Thyroid gland (tissue), 4 donors: ENCODE measurements at places on chromosomes 16 and 17. TPM values are rescaled to one million over a fixed set of nuclear protein-coding genes. Genes with fewer than 3 reads are reported as not detected.

DNA sequence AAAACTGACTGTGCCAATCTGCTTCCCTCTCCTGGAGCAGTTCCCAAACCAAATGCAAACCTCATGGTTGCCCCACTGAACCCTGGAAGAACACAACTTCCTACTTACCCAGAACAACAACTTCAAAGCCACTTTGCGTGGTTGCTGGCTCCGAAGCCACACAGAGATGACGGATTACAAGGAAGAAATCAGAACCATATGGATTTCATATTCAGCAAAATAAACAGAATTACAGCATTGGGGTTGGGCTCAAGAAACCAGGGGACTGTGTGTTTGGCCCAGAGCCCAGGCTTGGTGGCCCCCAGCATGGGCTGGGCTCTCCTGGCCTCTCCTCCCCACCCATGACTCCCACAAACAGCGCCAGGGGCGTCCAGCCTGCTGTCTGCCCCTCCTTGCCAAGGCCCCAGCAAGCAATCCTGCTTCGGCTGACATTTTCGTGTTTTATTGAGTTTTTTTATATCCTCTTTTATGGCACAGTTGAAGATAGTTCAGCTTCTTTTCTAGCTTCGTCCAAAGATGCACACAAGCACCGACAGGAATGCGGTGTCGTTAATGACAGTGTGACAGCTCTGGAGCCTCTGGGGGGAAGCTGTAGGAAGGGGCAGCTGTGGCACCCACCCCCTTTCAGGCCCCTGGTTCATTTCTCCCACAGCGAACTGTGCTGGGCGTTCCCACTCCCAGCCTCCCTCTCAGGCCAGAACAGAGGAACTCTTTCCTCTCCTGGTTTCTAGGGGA is 137.1 kb downstream of the GAS7 start:
- no peaks in the 10 kb centered on the region for H3K4me1 ChIP-seq
- no peaks in the 10 kb centered on the region for H3K27me3 ChIP-seq
- no peak overlapping the region for H3K4me3 ChIP-seq
- H3K36me3 ChIP-seq: no peaks in the 10 kb centered on the region
- no peak overlapping the region for H3K27ac ChIP-seq

The PDILT gene
- not detected for total RNA-seq

GRCh38 chr17:60391471-60392041 is 377 bp downstream of the USP32 start:
- peak overlapping the region; percentile 88 for H3K4me3 ChIP-seq
- peak overlapping the region; percentile 74 for H3K27ac ChIP-seq
- H3K4me1 ChIP-seq: peaks cover 18% of the 10 kb centered on the region
- no peaks in the 10 kb centered on the region for H3K27me3 ChIP-seq
- no peak for DNase-seq
- no peaks in the 10 kb centered on the region for H3K36me3 ChIP-seq

DNA sequence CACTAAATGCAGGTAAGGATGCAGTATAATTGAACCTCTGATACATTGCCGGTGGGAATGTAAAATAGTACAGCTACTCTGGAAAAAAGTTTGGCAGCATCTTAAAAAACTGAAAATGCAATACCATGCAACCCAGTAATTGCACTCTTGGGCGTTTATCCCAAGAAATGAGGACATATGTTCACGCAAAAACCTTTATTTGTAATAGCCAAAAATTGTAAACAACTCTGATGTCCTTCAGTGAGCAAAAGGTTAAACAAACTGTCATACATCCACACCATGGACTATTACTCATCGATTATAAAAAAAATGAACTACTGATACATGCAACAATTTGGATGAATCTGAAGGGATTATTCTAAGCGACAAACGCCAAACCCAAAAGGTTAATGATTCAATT is 16.9 kb downstream of the SYNRG start:
- H3K27ac ChIP-seq: no peak overlapping the region
- peaks cover 9% of the 10 kb centered on the region for H3K4me1 ChIP-seq
- no peak for DNase-seq
- no peak overlapping the region for H3K4me3 ChIP-seq
- H3K36me3 ChIP-seq: peaks cover 16% of the 10 kb centered on the region
- no peaks in the 10 kb centered on the region for H3K27me3 ChIP-seq

GRCh38 chr16:27230562-27231001 is 27.3 kb downstream of the KDM8 start:
- no peak overlapping the region for H3K4me3 ChIP-seq
- no peak overlapping the region for H3K27ac ChIP-seq
- peaks cover 6% of the 10 kb centered on the region for H3K4me1 ChIP-seq
- peaks cover 8% of the 10 kb centered on the region for H3K36me3 ChIP-seq
- DNase-seq: no peak
- no peaks in the 10 kb centered on the region for H3K27me3 ChIP-seq

DNA sequence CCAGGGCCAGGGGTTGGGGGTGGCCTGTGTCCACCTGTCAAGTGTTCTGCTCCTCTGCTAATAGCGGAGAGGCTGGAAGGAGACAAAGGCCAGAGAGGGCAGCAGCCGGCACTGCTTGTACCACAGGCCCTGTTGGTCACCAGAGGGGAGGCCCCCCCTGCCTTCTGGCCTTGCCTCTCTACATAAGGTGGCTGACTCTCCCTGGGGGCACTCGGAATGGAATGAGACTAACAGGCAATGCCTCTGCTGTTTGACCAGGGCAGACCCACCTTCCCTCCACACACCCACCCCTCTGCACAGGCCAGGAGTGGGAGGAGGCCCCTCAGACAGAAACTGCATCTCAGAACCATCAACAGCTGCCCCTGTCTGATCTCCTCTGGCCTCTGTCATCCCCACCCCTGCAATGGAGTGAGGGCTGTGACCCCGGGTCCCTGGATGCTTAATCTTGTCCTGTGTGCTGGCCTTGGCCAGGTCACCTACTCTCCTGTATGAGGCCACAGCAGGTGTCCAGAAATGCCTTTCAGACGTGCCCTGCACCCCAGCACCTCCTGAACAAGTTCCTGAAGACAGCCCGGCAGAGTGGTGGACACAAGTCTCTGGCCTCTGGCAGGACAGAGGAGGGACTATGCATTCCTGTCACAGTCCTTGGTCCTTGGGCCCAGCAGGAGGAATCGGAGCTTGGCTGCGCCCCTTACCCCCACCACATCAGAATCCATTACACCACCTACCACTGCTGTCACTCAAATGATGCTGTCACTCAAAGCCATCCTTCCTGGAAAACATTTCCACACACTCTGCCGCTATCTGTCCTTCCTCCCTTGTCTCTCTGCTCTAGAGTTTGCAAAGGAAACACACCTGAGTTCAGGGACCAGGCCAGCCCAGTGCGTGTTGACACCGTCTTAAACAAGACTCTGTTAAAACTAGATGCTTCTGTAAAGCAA is 107.5 kb upstream of the ZNF750 start:
- H3K4me3 ChIP-seq: no peak overlapping the region
- no peaks in the 10 kb centered on the region for H3K27me3 ChIP-seq
- H3K4me1 ChIP-seq: no peaks in the 10 kb centered on the region
- H3K36me3 ChIP-seq: peaks cover 13% of the 10 kb centered on the region

DNA sequence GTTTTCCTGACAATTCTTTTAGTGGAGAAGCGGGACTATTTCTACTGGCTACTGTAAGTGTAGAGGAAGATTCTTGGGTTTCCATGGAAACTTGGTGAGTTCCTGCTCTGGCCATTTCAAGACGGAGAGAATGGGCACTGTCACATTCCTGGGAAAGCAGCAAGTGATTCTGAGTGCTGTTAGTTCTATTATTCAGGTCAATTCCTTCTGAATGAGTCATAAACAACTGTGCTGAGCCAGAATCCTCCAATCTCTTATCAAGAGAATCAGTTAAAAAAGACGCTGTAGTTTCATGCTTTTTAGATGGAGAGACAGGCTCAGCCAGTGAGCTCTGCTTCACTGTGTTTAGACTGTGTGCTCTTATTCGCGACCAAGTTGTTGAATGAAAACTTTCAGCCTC is 19.6 kb downstream of the AKAP10 start:
- H3K4me3 ChIP-seq: no peak overlapping the region
- peak; percentile 48 for DNase-seq
- peaks cover 10% of the 10 kb centered on the region for H3K36me3 ChIP-seq
- H3K4me1 ChIP-seq: peaks cover 15% of the 10 kb centered on the region
- H3K27ac ChIP-seq: peak overlapping the region; percentile 13

DNA sequence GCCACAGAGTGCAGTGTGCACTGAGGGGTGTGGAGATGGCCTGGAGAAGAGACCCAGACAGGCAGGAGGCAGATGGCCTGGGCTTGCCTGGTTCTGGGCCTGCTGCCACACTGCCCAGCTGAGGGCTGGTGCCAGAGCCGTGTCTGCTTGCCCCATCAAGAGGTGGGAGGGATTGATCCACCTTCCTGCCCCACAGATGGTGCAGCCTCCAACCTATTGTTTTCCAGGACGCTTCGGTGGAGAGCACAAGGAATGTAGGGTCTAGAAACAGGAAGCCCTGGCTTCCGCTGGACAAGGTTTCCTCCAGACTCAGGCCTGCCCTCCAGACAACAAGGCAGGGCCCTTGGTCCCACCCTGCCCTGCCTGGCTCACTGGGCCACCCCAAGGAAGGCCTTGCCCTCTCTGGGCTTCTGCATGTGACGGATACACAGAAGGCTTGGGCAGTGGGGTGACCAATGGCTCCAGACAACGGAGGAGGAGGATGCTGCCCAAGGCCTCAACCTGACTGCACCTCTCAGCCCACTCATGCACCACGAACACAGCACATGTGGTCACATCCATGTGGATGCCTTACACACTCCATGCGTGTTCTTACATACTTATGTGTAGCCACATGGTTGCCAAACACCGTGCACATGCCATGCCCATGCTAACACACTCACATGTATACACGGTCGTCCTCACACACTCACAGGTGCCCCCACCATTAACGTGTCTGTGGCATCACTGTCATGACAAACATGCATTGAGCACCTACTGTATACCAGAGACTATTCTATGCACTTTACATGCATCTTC is 6.5 kb upstream of the CDH5 start:
- H3K27me3 ChIP-seq: no peaks in the 10 kb centered on the region
- peaks cover 37% of the 10 kb centered on the region for H3K4me1 ChIP-seq

- no peak overlapping the region for H3K27ac ChIP-seq
- no peak overlapping the region for H3K4me3 ChIP-seq
- DNase-seq: no peak
- no peaks in the 10 kb centered on the region for H3K36me3 ChIP-seq
- no peaks in the 10 kb centered on the region for H3K27me3 ChIP-seq
- H3K4me1 ChIP-seq: peaks cover 12% of the 10 kb centered on the region
Observed at GRCh38 chr17:64196601-64197000, 66.5 kb downstream of the TEX2 start.

DNA sequence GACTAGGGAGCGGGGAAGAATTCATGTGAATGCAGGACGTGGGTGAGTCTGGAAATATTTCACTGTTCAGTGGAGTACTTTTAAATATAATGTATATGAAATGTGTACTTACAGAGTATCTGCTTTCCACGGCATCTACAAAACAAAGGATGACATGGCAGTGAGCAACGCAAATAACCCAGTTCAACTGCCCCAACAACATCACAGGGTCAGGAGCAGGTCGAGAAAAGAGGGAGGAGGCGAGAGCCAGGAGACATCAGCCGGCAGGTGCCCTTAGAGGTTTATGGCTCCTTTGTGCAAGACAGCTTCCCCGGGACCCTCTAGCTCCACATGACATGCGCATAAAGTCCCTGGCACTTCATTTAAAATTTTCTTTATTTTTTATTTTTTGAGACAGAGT is 61.1 kb downstream of the PECAM1 start:
- H3K27ac ChIP-seq: peak overlapping the region; percentile 50
- no peak overlapping the region for H3K4me3 ChIP-seq
- no peaks in the 10 kb centered on the region for H3K27me3 ChIP-seq
- peaks cover 19% of the 10 kb centered on the region for H3K4me1 ChIP-seq

DNA sequence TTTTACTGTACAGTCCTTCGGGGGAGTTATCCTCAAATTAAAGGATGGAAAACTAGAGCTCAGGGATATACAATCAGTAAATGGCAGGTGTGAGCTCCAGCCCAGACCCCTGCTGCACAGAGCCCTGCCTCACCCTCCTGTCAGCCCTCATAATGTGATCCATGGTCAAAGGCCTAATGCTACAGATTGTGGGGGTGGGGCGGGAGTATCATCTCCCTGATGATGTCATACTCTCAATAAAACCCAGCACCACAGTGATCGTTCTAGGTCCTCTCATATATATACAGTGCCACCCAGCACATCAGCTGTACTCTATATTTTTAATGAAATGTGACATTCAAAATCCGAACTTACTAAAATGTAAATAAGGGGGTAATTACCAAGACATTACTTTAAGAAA is 61.5 kb downstream of the SLC39A11 start:
- H3K27ac ChIP-seq: no peak overlapping the region
- H3K27me3 ChIP-seq: no peaks in the 10 kb centered on the region
- no peaks in the 10 kb centered on the region for H3K4me1 ChIP-seq
- DNase-seq: no peak

DNA sequence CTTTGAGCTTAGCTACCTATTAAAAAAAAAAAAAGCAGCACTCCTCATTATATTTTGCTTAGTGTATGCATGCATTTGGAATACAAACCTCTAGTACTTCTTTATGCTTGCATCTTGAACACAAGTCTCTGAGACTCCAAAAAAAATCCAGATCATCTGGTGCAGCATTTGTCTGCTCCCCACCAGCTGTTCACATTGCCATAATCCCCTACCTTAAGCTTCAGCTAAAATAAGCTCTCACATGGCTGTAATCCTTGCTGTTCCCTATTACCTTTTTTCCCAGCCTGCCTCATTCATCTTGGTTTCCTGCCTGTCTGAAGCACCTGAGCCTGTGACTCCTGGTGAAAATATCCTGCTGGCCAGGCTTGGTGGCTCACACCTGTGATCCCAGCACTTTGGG is 7.5 kb upstream of the NFATC2IP start:
- no peaks in the 10 kb centered on the region for H3K27me3 ChIP-seq
- no peak for DNase-seq

DNA sequence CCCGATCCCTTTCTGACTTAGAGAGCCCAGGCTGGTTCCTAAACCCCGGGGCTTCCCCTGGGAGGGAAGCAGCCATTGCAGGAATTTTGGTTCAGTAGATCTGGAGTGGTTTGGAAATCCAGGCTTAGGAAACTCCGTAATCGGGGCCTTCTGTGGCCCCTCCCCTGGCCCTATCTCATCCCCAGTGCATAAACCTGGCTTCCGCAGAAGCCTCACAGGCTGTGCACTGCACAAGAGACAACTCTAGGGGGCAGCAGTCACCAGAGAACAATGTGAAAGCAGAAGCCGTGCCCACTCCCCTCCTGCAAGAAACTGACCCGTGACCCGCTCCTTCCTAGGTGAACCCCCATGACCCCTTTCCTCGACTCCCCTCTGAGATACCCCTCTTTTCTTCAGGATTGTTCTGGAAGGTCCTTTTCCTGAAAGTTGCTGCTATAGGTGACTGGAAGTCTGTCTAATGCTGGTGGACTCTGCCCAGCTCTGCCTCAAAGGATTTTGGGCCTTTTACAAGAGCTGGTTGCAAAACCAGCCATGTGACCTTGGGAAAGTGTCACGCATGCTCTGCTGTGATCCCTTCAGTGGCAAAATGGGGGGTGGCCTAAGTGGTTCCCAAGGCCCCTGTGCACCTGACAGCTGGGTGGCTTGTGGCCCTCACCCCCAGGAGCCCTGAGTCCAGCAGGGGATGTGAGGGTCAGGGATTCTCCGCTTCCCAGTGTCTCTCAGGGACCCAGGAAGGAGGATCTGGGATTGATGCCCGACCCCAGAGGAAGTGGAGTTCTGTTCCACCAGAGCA is 14.4 kb downstream of the GUCY2D start:
- peaks cover 24% of the 10 kb centered on the region for H3K4me1 ChIP-seq
- H3K27ac ChIP-seq: peak overlapping the region; percentile 50
- no peaks in the 10 kb centered on the region for H3K27me3 ChIP-seq
- peak; percentile 52 for DNase-seq
- no peaks in the 10 kb centered on the region for H3K36me3 ChIP-seq
